ENCODE measurements at places on chromosomes 3 and 15.

- peak; percentile 36 for DNase-seq
Measured at GRCh38 chr15:69973102-69973714, 124.5 kb downstream of the TLE3 start.

DNA sequence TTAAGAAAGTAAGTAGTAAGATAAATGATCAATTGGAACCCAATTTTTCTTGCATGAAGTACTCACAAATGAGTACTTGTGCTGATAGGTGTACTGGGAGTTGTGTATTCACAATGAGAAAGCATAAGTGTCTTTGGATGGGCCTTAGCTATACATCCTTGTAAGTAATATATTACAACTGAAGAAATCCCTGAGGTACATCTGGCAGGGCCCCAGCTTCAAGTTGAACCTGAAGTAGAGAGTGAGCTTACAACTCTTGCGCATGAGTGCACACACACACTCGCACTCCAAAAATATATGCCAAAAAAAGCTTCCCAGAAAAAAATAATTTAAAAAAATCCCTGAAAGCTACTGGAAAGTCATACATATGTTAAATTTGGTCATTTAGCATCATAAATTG lies 222.5 kb downstream of the ROBO2 start:
- DNase-seq: no peak

- DNase-seq: no peak
Measured at GRCh38 chr15:94182883-94183282, 48.5 kb upstream of the MCTP2 start.

DNA sequence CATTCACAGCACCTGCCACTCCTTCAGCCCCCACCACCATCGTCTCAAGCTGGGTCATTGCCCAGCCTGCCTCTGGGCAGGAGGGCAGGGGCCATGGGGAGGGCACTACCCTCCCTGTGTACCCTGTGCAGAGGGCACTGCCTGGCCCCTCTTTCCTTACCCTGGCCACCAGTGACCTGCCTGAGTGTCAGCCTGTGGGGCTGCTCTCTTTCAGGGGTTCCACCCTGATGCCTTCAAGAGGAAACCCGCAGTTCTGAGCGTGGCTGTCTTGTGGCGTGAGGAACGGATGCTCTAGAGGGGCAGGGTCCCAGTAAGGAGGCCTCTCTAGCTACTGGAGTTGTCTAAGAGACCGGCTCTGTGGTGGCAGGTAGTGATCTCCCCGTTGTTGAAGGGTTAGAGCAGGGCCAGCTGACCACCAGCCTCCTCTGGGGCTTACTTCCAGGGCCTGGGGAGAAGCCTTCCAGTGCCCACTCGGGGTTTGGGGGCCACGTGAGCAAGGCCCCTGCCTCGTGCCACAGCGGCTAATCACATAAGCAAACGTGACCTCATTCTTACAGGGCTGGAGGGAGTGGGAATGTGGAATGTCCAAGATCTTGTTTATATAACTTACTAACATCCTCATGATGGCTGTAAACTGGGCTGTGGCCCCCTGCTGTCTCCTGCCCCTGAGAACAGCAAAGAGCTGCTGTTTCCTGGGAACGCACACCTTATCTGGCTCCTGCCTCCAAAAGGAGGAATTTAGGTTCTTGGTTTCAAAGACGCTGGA lies 31.4 kb upstream of the SEC13 start:
- peak; percentile 97 for DNase-seq

- no peak for DNase-seq
Measured at GRCh38 chr3:127902486-127902885, 12.5 kb upstream of the KBTBD12 start.

- no peak for DNase-seq
Measured at GRCh38 chr3:58639001-58639400, 27.6 kb downstream of the FAM3D start.

DNA sequence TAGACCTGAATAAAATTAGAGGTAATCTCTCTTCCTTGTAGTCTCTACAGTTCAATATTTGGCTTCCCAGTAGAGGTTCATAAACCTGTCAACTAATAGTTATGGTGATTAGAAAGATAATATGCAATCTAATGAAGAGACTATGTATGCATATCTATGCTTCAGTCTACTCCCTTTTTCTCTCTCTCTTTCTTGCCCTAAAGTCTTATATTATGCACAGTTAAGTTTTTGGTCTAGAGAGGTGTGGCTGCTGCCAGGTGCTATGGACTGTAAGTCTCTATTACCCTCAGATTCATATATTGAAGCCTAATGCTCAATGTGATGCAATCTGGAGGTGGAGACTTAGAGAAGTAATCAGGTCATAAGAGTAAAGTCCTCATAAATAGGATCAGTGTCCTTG lies 413.7 kb downstream of the FGF12 start:
- DNase-seq: no peak

DNA sequence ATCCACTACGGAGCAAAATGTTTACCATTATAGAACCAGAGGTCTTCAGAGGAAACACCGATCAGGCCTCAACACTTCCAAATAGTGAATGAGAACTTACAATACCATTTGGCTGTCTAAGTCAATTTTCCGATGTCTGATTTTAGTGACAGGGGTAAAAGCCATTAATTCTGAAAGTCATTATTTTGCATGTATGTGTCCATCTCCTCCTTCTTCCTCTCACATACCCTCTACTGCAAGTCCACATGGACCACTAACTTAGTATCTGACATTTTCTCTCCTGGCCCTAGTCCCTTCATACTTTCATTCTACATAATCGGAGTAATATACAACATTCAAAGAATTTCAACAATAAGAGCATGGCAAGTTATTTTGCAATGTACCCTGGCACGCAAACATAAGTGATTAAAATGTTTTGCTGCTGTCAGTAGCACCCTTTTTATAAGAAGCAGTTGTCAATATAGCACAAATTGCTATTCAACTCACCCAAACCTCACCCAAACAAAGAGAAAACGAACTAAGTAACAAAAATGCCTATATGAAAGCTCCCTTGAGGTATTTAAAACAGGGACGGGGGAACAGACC lies 1.9 kb downstream of the TOP2B start:
- no peak for DNase-seq

- peak; percentile 35 for DNase-seq
Measured at GRCh38 chr3:15769256-15769915, 28.4 kb downstream of the ANKRD28 start.

DNA sequence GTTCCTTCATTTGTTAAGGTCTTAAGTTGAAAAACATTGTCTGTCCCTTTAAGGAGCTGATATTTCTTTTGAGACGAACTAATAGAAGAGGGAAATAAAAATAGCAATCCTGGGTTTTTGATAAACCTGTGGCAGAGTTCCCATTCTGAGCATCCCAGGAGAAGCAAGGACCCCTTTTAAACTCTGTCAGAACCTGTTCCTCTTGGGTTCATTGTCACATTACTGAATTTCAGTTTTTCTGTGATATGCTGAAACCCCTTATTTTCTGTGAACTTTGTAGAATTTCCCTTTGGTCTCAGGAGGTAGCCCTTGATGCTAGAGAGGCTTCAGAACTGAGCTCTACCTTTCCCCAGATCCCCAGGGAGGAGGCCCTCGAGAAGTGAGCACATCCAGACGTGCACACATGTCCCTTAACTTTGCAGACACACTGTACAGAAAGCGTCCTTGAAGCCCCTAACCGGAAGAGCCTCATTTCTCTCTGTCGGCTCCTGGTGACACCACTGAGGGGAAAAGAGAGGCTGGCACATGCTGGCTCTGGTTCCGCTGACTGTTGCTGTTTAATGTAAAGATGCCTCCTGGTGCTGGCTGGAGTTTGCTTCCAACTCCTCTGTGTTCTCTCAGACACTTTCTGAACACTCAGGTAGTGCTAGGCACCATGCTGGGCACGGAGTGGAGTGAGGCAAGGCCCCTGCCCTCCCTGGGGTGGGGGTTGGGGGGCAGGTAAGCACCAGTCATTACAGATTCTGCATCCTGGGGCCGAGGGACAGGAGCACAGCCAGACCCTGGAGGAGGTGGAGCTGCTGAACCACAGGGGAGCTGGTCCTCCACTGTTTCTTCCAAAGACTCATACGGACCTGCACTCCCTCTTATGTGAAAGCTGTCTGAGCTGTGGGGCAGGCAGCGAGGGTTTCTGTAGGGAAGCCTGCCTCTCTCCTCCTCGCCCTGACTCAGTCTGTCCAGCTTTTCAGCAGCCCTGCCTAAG lies 77.5 kb downstream of the CHDH start:
- DNase-seq: no peak

GRCh38 chr15:65762914-65763787 lies 28.9 kb downstream of the DENND4A start:
- DNase-seq: no peak

- no peak for DNase-seq
Measured at GRCh38 chr15:38021259-38021658, 86.8 kb downstream of the TMCO5A start.

DNA sequence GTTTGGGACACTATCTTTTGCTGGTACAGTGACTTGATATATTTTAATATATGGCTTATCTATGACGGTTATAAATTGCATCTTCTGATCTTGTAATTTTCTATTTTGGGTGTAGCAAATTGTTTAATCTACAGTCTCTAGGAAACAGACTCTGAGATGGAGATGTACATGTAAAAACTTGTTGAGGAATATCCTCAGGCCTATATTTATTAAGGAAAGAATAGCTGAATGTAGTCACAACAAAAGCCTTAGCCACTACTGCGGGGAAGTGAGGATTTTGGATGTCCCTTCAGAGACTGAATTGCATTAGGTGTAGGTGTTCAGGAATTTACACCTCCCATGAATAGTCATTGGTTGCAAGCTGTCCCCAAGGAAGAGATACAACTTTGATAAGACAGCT lies 13.8 kb upstream of the OR5K3 start:
- no peak for DNase-seq

- no peak for DNase-seq
Measured at GRCh38 chr3:138781012-138781470, 53.7 kb downstream of the PIK3CB start.

DNA sequence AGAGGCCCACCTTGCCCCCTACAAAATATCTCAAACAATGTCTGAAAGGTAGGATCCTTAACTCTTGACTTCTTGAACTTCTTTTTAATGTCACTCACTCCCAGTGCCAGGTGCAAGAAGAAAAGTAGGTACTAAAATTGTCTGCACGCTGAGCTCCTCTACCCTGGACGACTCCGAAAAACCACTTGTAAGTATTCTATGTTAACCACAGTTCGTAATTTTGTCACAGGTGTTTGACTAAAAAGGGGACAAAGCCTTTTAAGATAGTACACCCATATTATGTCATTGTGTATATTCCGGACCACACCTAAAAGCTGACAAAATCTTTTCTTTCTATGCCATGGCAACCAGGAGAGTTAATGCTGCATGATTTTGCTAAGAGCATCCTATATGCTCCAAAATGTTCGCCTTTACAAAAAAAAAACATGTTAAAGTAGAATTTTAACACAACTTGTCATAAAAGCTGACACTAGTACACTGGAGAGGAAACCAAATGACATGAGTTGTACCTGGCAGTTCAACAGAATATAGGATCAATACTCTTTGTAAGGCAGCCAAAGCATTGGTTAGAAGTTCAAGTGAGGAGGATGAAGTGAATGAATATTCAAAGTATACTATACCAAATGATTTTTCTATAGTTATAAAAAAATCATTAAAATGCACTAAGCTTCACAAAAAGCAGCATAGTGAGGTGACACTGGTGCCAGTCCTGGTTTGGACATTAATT lies 210.5 kb downstream of the FOXP1 start:
- no peak for DNase-seq

- no peak for DNase-seq
Measured at GRCh38 chr15:101232677-101233076, 19.2 kb downstream of the CHSY1 start.

GRCh38 chr3:160616716-160617115 lies 51.3 kb upstream of the KPNA4 start:
- DNase-seq: peak; percentile 59

- DNase-seq: no peak
Measured at GRCh38 chr3:131739211-131739610, 236.4 kb upstream of the MRPL3 start.

GRCh38 chr3:74127256-74127655 lies 487.2 kb downstream of the CNTN3 start:
- no peak for DNase-seq

DNA sequence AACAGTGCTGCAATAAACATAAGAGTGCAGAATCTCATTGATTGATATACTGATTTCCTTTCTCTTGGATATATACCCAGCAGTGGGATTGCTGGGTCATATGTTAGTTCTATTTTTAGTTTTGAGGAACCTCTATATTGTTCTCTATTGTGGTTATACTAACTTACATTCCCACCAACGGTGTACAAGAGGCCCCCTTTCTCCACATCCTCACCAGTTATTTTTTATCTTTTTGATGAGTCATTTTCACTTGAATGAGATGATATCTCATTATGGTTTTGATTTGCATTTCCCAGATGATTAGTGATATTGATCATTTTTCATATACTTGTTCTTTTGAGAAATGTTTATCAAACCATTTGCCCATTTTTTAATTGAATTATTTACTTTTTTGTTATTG lies 12.4 kb upstream of the IREB2 start:
- no peak for DNase-seq

GRCh38 chr3:190224863-190225692 lies 97.2 kb downstream of the CLDN1 start:
- DNase-seq: peak; percentile 48

- DNase-seq: no peak
Measured at GRCh38 chr3:195395208-195395816, 47.5 kb downstream of the ACAP2 start.

GRCh38 chr3:73451301-73451944 lies 173.3 kb downstream of the PDZRN3 start:
- no peak for DNase-seq

GRCh38 chr3:97823046-97824004 lies 1.5 kb downstream of the CRYBG3 start:
- DNase-seq: no peak

GRCh38 chr3:66797889-66798560 lies 200.1 kb upstream of the KBTBD8 start:
- DNase-seq: peak; percentile 86

- DNase-seq: no peak
Measured at GRCh38 chr15:98951493-98952320, 55.9 kb downstream of the PGPEP1L start.

- DNase-seq: peak; percentile 66
Measured at GRCh38 chr15:65211482-65211982, 259 bp upstream of the CILP start.

DNA sequence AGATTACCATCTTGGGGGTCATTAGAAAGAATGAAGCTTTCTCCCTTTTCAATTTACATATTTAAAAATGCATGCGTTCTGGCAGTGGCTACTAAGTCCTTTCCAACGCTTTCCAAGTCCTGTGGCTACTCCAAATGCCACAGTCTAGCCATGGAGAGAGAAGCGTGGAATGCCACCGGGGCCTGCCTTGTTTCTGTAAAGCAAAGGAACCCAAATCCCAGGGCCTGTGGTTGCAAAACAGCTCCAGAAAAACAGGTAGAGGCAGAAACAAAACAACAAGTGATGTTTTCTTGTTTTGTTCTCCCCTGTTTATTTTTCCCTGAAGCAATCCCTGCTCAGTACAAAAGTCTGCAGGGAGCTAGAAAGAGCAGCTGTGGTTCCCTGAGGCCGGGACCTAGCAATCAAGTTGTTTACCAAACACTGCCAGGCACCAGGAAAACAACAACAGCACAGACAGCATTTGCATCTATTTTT lies 85.5 kb downstream of the FOXP1 start:
- DNase-seq: peak; percentile 46

DNA sequence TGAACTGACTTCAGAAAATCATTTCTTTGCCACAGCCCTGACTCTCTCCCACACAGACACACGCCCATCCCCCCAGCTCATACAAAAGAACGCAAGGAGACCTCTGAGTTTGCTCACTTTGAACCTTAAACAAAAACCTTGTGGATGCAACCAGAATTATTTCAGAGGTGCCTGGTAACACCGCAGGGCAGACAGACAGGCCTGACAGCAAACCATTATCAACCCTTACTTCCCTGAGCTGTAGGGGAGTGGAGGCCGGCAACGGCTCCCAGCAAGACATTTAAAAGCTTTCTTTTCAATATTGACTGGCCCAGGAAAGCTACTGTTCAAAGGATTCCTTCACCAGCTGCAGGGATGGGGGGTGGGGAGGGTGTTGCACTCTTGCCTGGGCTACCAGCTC lies 2.0 kb upstream of the EFCC1 start:
- DNase-seq: no peak
